ENCODE measurements at places on chromosomes 2 and 18. TPM values are rescaled to one million over a fixed set of nuclear protein-coding genes. Genes with fewer than 3 reads are reported as not detected.

The ABHD1 gene
- total RNA-seq: not detected

The LINC00305 gene
- total RNA-seq: not detected

The NPHP1 gene
- 1.4 TPM for total RNA-seq

The TOGARAM2 gene
- total RNA-seq: not detected

The TSPYL6 gene
- total RNA-seq: not detected

The IL1RN gene
- total RNA-seq: not detected

The TACR1 gene
- total RNA-seq: not detected

The INPP5D gene
- 27.7 TPM for total RNA-seq

The AQP12A gene
- total RNA-seq: not detected

The KLF7 gene
- total RNA-seq: 14.5 TPM

The PRKCE gene
- 18.0 TPM for total RNA-seq

The LIMS4 gene
- 52.5 TPM for total RNA-seq

The ACTR2 gene
- 120 TPM for total RNA-seq

The CNGA3 gene
- not detected for total RNA-seq

The NCKAP5 gene
- 0.09 TPM for total RNA-seq

The RAMP1 gene
- total RNA-seq: not detected

The SKA1 gene
- total RNA-seq: 1.8 TPM

The DSG4 gene
- not detected for total RNA-seq

The RAB31 gene
- total RNA-seq: 154 TPM

The DES gene
- not detected for total RNA-seq
